ENCODE measurements at places on chromosomes 3 and 15.
A peak's percentile ranks its signal among the peaks of the same experiment; 100 is the strongest.

- peak; percentile 35 for DNase-seq
These were observed 203.0 kb downstream of the ABHD5 start for GRCh38 chr3:43893727-43894126.

DNA sequence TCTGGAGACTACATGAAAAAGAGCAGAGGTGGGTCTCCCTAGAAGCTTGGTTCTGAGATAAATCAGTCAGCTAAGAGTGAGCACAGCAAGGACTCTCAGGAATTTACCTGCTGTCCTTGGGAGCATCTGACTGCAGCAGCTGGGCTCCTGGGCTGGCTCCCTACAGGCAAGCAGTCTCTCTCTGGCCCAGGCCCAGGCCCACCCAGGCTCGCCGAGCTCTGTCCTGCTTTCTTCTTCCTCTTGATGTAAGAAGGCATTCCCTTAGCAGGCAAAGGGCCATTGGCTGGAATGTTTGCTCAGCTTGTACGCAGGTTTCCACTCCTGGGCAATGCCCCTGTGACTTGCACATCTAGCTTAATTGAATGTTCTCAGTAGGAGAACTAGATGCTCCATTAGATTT, 4.3 kb upstream of the RBP2 start:
- DNase-seq, result no peak

GRCh38 chr3:187567661-187568121, 102.5 kb downstream of the SST start:
- no peak for DNase-seq

- DNase-seq, result no peak
These were observed 298.6 kb upstream of the ICE2 start for GRCh38 chr15:60777558-60777957.

GRCh38 chr3:113501597-113501996, 13.4 kb downstream of the SPICE1 start:
- peak; percentile 14 for DNase-seq

DNA sequence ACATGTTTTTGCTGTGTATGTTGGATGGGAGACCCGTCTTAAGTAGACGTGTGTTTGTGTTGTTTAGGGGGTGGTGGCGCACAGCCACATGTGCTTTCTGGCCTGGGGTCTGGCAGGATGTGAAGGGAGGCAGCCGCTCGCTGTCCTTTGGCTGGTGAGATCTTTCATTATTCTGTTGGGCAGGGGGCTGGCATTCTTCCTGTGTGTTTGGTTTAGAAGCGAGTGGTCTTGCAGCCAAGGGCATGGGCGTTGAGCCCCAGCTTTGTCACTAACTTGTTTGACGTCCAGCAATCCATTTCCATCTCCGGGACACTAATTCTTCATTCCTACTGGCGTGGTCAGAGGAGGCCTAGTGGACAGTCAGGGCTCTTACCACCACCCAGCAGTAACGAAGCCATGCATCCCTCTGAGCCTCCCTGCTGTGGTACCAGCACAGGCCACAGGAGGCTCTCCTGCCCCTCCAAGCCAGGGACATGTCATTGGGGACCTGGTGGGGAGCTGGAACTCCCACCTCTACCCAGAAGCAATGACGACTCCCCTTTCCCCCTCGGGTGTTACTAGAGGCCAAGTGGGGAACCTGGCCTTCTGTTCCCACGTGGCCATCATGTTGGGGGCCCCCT, 10.7 kb downstream of the THSD4 start:
- DNase-seq, result no peak

DNA sequence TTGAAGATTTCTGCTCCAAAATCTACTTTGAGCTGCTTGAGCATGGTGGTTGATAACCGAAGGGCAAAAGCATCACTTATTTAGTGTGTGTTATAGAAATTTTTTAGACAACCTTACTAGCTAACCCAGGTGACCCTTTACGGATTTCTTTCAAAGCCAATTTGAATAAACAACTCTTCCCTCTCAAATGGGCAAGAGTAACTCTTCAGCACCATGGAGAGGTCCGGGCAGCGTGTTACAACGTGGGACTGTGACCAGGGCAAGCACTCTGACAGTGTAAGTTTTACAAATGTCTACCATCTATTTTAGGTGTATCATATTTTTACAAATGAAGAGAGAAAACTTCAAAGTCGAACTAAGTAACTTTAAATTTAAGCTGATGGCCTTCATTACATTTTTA, 471.8 kb downstream of the MFSD1 start:
- peak; percentile 22 for DNase-seq

- DNase-seq, result no peak
These were observed 22.6 kb downstream of the ZNF80 start for GRCh38 chr3:114214542-114215341.

DNA sequence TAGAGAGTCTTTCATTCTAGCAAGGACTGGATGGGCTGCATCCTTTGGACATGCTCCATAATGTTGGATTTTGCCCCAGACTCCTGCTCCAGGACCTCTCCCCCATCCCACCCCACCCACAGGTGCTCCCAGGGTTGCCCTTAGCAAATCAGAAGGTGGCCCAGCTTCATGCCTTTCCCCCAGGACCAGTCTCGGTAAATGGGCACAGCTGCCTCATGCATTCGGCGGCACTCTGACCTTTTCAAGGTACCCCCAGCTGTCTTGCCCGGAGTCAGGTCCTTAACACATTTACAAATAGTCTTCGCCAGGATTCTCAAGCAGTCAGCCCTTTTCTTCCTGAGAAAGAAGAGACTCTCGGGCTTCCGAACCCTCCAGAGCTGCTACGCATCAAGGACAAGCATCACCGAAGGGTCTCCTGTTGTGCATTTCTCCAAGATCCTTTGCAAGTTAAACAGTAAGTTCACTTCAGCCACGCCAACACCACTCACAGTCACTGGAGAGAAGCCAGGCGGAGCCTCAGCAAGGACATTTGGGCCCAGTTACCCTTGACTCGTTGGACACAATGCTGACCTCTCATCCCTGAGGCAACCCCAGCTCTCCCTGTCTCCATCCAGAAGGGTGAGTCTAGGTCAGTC, 287.8 kb downstream of the FAM43A start:
- DNase-seq, result no peak

- DNase-seq, result no peak
These were observed 2.0 kb downstream of the BHLHE40 start for GRCh38 chr3:4981294-4981664.

- DNase-seq, result no peak
These were observed 20.4 kb upstream of the MAP6D1 start for GRCh38 chr3:183845608-183846288.

DNA sequence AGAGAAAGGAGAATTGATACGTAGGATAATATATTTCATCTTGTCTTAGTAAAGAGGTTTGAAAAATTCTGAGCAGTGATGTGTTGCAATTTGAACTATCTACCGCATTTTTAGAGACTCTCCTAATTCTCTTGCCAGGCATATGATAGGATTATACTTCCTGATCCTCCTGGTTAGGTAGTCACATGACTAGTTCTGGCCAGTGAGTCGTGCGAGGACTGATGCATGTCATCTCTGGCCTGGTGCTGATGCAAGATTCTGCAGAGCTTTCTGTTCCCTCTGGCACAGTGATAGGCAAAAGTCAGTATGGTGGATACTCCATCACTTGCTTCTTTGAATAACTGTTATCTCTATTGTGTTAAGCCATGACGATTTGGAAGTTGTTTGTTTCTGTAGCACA, 277.6 kb upstream of the NAALADL2 start:
- no peak for DNase-seq

Measured in erythroblast (primary cell).